ENCODE measurements at places on chromosomes 7 and 10.

DNA sequence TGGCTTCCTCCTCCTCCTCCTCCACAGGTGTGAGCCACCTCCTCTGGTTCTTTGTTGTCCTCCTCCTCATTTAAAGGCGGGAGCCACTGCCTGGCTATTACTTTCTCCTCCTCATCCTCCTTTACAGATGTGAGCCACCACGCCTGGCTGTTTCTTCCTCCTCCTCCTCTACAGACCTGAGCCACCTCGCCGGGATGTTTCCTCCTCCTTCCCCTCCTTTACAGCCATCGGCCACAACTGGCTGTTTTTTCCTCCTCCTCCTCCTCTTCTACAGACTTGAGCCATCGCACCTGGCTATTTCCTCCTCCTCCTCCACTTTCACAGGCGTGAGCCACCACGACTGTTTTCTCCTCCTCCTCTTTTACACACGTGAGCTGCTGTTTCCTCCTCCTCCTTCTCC lies 49.0 kb upstream of the ZNF479 start:
- DNase-seq, result no peak

DNA sequence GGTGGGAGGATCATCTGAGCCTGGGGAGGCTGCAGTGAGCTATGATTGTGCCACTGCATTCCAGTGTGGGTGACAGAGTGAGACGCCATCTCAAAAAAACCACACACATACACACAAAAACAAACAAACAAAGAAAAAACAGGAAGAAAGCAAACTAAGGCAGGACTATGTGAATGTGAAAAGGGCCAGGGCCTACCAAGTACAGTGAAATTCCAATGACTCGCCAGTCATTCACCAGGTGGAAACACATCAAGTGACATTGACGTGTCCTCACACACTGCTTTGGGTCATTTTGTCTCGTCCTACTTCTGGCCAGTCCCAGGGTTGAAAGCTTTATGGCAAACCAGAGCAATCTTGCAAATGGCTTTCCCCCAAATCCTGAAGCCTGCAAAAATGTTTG lies 79.9 kb downstream of the HIP1 start:
- DNase-seq, result no peak

GRCh38 chr7:32227746-32228145 lies 157.5 kb upstream of the PDE1C start:
- no peak for DNase-seq

DNA sequence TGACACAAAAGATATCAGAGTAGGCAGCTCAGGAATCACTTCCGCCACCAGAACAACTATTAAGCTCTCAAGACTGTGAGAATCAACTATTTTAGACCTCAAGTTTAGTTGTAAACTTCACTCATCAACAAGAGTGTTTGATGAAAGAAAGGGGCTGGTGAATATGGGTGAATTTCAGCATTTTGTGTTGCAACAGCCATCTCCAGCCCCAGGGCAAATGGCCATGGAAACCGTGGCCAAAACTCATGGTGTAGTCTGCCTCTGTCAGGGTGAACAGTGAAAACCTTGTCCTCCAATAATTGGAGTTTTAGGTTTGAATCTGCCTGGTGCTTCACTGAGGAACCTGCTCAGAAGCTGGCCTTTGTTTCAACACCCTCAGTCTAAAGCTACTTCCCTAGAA lies 60.0 kb downstream of the POLR1F start:
- DNase-seq, result no peak

GRCh38 chr10:114987995-114988394 lies 50.0 kb downstream of the TRUB1 start:
- no peak for DNase-seq

DNA sequence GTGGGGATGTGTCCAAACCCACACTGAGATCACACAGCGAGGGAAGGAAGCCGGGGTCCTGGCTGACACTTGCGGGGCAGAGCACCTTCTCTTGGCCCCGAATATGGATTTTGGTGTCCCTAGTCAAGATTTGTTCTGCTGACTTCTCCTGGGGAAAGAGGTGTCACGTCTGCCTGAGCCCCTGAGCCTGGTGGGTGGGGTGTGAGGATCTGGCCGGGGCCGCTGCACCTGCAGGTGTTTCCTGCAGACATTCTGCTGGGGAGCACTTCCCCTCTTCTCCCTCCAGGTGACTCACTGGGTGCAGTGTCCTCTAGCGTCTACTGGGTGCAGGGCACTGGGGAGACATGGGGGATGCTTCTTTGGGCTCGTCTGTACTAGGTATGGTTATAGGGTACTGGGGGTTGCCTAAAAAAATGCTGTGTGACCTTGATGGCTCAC lies 99.2 kb downstream of the GRK5 start:
- no peak for DNase-seq

DNA sequence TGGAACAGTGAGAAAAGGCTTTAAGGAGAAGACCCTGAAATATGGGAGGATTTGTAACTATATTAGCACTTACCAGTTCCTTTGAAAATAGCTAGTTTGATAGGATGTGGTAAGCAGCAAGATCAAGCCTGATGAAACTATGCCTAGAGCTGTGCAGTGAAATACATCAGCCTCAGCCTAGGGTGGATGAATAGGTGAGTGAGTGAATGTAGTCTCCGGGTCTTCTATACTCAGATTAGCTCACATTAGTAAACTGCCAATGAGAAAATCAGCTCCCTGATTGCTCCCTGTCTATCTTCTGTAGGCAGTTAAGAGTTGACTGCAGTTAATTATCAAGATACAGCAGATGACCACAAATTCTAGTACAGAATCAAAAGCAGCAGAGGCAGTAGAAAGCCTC lies 89.6 kb downstream of the ELAPOR2 start:
- no peak for DNase-seq

DNA sequence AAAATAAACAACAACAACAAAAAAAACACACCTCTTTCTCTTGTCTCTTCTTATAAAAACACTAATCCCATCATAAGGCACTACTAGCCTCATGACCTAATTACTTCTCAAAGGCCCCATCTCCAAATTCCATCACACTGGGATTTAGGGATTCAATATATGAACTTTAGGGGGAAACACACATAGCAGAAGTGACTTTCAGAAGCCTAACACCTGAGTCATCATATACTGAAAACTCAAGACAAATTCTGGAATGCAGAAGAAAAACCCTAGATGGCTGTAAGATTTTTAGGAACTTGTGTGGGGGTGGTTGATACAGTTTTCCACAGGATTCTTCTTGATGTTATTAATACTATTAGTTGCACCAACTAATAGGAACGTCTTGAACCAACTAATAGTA lies 33.7 kb upstream of the CSTF2T start:
- DNase-seq, result no peak

GRCh38 chr10:52617346-52617745 lies 155.2 kb downstream of the MBL2 start:
- DNase-seq, result no peak

DNA sequence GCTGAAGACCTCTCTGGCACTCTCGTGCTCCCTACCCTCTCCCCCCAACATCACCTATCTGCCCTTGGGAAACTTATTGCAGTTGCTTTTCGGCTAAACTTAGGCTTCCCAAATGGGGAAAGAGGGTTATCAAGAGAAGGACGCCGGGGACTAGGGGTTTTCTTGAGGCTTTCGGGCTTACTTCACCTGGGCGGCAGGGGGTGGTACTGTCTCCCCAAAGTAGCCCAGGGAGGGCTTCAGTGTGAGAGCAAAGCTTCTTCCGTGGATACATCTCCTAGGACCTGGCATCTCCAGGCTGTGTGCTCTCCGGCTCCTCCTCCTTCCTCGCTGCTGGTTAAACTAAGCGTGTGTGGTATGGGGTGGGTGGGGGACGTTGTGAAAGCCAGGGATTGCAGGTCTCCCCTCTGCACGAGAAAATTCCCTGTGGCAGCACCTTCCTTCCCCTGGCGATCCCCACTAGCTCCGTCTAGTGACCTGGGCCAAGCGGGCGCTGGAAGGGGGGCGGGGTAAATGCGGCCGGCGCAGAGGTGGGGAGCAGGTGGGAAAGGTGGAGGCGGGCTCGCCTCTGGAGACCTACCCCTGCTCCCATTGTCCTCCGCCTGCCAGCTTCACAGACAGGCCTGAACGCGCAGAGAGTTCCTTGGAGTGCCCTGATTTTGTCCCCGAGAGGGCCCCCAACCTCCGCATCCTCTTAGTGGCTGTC lies 1.1 kb downstream of the PLXDC2 start:
- no peak for DNase-seq

- no peak for DNase-seq
These were observed 75.5 kb upstream of the GTF2I start for GRCh38 chr7:74581916-74582440.

GRCh38 chr7:26538689-26539088 lies 247.0 kb downstream of the SNX10 start:
- DNase-seq, result no peak

DNA sequence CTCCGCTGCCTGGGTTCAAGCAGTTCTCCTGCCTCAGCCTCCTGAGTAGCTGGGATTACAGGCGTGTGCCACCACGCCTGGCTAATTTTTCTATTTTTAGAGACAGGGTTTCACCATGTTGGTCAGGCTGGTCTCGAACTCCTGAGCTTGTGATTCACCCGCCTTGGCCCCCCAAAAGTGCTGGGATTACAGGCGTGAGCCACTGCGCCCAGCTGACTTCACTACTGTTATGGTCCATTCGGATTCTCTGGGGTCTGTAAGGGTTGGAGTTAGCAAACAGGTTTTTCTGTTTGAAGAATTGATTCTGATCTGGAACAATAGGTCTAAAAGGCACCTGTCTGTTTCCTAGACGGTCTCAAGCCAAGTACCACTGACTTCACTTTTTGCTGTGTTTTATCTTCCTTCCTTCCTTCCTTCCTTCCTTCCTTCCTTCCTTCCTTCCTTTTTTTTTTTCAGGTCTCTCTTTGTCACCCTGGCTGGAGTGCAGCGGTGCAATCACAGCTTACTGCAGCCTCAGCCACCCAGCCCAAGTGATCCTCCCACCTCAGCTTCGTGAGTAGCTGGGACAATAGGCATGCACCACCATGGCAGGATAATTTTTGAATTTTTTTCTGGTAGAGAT lies 192.2 kb downstream of the CAMK1D start:
- no peak for DNase-seq

- no peak for DNase-seq
These were observed 160.1 kb downstream of the NEURL1 start for GRCh38 chr10:103653581-103654037.

DNA sequence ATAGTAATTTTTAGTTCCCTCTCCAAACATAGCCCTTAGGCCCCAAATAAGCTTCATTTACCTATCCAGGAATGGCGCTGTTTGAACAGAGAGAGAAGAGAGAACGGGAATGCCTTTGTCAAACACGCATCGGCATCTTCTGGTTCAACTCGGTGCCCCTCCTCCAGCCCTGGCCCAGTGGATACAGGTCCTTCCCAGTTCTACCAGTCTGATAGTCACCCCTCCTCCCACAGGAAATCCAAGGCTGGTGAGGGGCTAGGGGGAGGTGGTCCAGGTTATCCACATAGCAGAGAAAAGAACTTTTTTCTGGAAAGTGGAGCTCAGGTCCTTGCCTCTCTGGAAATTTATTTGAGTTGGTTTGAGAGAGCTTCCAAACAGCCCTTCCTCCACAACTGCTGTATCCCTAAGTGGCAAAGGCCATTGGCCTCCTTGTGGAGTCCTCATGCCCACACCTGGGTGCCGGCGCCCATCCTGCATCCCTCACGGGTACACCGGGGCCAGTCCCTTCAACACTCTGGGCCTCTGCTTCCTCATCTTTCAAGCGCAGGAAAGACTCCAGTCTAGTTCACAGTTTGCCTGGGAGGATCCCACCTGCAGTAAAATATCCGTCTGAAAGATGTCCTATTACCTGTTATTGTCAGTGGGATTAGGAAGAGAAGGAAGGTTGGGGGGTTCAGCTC lies 287.4 kb downstream of the CELF2 start:
- DNase-seq, result no peak

- no peak for DNase-seq
These were observed 65.6 kb upstream of the TMEM72 start for GRCh38 chr10:44845361-44846175.

DNA sequence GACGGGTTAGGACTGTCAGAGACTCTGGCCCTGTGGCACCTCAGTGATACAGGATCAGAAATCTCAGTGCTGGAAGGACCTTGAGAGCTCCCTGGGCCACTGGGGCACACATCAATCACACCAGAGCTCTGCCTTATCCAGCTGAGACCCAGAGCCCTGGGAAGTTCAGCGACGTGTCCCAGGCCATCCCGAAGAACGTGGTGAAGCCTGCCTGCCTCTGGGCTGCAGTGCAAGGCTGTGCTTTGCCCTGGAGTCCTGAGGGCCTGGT lies 79.8 kb upstream of the MGMT start:
- DNase-seq, result no peak

GRCh38 chr7:158103378-158103777 lies 484.2 kb downstream of the PTPRN2 start:
- no peak for DNase-seq

GRCh38 chr10:86775056-86775869 lies 18.8 kb downstream of the BMPR1A start:
- DNase-seq, result no peak

DNA sequence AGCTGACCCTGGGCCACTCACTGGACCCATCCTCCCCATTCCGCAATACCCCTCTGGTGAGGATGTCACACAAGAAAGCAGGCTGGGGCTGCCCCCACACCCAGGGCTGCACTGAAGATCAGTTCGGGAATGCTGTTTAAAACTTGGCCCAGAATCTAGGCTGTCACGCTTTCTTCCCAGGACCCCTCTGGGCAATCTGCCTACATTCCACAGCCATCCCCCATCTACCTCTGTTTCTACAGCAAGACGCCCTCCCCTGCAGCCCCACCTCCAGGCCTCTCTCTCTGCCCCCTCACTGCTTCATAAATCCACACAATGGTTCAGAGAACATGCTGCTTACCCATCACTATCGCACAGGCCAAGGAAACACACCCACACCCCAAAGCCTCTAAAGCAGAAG lies 36.1 kb downstream of the XPNPEP1 start:
- no peak for DNase-seq

- no peak for DNase-seq
These were observed 51.5 kb downstream of the CHST15 start for GRCh38 chr10:124041675-124042445.

GRCh38 chr10:48658975-48659269 lies 25.8 kb upstream of the WDFY4 start:
- DNase-seq, result no peak

DNA sequence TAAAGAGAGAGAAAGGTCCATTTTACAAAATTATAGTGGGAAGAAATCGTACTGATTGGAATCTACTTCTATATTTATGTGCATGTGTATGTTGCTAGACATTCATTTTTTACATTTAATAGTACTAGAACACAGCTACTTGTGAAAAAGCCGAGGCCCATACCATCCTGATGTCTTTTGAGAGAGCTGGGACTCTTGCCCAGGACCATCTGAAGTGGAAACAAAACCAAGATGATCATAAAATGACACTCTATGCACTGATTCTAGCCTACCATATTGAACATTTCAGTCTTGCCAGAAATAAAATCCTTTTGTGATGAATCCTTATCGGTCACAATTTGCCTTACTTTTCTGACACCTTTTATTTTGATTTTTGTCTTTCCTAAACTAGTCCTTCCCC lies 640.0 kb downstream of the KCNMA1 start:
- no peak for DNase-seq

DNA sequence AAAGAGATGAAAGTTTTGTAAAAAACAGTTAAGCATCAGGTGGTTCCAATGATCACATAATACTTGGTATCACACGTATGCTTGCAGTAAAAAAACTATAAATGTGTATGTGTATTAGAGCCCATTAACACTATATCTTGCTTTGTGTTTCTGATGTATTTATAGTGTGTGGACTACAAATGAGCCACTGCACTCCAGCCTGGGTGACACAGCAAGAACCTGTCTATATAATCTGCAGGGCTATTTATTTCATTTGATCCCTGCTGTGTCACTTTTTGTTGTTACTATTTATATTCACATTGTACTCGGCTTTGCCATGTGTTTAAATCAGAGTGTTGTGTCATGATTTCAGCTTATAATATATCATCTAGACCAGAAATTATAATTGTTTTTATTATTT lies 487.8 kb upstream of the TEX47 start:
- DNase-seq, result no peak

- DNase-seq, result no peak
These were observed 46.6 kb downstream of the BTRC start for GRCh38 chr10:101400585-101400984.

Data from iPS DF 19.7 (cell line).